ENCODE measurements at places on chromosomes 16 and 17. TPM values are rescaled to one million over a fixed set of nuclear protein-coding genes. Genes with fewer than 3 reads are reported as not detected.

LITAFD gene
- total RNA-seq: not detected

RNF112 gene
- total RNA-seq: 0.87 TPM

TBC1D3I gene
- 0.91 TPM for total RNA-seq

TCAP gene
- total RNA-seq: 5.9 TPM

ZNF232 gene
- 18.7 TPM for total RNA-seq

NLGN2 gene
- total RNA-seq: 9.8 TPM

EXOC3L1 gene
- total RNA-seq: not detected

Data from CD4-positive, alpha-beta memory T cell (primary cell).